Chondrocyte (in vitro differentiated cells): ENCODE measurements at places on chromosomes 7 and 10. TPM values are rescaled to one million over a fixed set of nuclear protein-coding genes. Genes with fewer than 3 reads are reported as not detected.

The SLC26A5 gene
- total RNA-seq = not detected in 3 replicates

DNA sequence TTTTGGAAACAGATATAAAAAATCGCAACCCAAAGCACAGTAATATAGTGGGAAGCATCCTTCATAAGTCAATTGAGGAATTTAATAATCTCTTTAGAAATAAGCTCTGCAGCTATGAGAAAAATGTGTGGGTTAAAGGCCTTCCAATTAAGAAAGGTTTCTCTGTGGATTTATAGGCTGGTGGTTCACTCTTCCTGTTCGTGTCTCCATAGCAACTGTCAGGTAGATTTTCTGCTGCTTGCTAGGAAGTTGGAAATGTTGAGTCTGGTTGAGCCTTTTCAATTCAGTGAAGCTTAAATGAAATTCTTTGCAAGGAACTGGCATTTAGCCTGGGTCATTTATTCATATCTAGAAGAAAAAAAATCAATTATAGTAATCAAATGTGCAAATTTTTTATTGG is 652.8 kb upstream of the CELF2 start:
- DNase-seq = no peak

DNA sequence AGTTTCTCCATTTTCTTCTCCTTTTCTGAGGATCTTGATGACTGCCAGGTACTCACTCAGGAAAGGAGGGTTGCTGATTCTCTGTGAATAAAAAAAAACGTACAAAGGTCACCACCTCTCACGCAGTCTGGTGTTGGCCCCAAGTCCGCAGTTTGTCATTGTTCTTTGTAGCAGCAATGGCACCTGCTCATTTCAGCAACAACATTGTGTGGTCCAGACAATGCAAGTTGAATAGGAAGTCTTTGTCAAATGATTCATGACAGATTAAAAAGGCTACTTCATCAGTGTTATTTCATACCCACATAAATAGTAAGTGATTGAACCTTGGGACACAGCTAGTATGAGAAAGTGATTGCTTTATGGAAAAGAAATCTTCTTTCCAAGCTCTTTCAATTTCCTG is 653.5 kb upstream of the MGMT start:
- DNase-seq = no peak

- DNase-seq = no peak
These were observed 99.2 kb downstream of the ATXN7L1 start for GRCh38 chr7:105776986-105777910.

DNA sequence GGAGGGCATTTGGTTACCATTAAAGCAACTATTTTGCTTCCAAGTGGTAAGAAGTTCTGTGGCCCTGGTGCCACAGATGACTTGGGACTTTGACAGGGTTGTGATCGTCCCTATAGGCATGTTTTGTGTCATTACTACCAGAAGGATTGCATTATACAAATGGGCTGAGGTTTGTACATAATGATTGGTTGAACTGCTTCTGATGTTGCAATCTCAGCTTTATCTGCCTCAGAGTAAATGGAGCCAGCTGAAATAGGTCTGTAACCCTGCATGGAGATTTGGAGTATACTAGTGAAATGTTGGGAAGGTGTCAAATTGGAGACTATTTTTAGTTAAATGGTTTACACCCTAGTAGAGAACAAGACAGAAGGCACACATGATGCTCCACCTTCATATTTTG is 46.1 kb upstream of the SEPTIN7 start:
- DNase-seq = no peak

- DNase-seq = no peak
These were observed 93.4 kb downstream of the ZNF365 start for GRCh38 chr10:62467527-62467926.
